HS-5 (cell line): ENCODE measurements at places on chromosomes 12 and 14.

- DNase-seq, result no peak
Observed at GRCh38 chr12:66085213-66085612, 45.3 kb downstream of the LLPH start.

DNA sequence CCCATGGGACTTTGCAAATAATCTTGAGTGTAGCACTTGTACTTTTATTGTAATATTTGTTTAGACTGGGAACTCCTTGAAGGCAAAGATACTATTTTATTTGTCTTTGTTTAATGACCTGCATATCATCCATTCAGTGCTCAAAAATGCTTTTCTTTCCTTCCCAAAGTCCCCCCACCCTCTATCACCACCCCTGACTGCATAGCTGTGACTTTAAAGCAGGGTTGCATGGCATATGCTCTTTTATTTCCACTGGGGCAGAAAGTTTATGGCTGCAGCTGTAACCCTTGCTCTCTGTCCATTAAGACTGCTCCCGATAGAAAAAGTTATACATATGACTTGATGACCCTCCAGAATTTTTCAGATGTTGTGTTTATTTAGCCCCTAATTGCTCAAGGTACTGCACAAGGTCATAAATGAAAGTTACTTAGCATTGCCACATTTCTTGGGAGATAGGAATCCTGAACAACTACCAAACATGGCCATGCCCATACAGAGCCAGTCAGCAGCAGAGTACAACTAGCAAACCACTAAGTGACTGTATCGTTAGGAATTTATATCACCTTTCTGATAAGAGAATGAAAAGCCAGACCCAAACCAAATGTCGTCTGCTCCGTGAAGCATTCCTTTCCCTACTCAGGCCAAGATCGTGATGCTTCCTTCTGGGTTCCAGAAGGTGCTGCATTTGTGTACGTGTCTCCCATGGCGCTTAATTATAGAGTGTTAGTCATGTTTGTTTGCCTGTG lies 114.3 kb downstream of the DIP2B start:
- DNase-seq, result no peak

DNA sequence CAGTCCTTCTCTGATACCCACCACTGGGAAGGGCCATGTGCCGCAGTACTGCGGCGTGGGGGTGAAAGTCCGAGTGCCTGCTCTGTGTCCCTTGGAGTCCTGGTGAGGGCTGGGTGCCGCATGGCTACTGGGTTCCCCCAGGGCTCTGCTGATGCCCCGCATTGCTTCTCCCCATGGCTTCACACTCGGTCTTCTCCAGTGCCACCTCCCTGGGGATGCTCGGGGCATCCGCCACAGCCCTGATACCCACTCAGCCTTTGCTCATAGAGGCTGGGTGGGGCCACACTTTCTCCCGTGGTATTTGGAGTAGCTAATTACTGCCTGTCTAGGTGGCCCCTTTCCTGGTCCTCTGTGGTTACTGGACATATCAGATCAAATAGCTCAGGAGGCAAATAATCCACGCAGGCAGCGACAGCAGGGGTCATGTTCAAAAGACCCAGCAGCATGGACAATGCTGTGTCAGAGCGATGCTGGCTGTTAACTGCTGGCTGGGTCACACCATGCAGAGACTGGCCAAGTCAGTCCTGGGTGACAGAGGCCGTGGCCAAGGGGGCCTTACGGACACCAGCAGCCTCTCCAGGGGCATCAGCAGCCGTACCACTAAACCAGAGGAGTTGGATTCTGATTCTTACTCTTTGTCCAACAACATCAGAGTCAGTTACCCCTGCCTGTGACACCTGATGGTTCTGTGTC lies 106.5 kb downstream of the ADGRD1 start:
- no peak for DNase-seq

DNA sequence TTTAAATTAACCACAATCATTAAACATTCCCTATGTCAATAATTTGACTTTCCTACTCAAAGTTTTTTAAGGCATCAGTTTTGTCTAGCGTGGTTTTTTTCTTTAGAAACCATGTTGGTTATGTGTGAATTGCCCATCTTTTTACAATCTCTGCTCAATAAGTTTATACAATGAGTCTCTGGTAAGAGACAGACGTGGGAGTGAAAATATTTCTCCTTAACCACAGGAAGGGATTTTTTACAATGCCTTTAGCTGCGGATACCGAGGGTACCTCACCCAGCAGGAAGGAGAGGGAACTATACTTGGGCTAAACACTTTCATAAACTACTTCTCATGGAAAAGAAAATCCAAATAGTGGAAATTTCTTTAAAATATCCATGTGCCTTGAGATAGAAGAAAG lies 191.4 kb upstream of the BCL2L14 start:
- no peak for DNase-seq

DNA sequence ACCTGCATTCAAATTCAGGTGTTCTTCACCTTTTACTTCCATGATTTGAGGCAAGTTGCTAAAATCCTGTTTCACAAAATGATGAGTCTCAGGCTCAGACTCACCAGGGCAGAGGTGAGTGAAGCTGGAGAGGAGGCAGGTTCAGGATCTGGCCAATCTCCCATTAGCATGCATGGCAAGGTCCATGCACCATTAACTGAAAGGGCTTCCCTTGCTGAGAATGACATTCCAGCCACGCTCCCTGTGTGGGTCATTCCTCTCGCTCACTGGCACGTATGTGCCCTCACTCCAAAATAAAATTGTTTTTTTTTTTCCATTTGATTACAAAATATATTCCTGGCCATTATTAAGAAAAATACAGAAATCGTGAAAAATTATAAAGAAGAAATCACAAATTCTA lies 257.6 kb downstream of the C12orf75 start:
- DNase-seq, result no peak

- DNase-seq, result no peak
Observed at GRCh38 chr12:102797528-102797927, 119.5 kb downstream of the PAH start.

DNA sequence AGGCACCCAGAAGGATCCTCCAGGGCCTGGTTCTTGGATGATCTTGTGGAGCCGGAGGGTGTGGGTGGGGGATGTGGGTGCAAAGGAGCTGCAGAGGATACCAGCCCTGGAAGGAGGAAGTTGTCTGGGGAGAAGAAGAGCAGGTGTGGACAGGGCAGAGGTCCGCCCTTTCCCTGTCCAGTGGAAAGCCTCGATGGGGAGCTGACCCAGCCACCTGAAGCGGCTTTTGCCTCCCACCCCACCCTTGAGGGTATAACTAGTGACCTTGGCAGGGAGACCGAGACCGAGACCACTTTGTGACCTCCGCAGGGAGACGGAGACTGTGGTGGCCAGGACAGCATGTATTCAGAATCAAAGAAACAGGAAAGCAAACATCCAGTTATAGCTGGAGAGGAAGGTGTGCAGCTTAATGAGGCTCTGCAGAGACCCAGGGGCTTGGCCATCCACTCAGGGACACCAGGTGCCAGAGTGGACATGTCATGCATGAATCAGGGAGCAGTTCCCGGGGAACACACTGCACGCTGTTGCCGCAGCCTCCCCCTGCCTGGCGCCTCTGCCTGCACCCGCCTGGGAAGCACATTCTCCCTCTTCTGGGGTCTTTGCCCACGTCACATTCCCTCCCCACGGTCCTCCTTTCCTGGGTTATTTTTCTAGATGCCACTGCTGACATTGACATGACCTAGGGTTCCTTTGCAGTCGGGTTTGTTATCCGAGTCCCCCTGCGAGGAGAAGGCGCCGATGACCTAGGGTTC lies 87.7 kb downstream of the ADGRD1 start:
- DNase-seq, result no peak

- no peak for DNase-seq
Observed at GRCh38 chr12:128073937-128074336, 193.0 kb upstream of the TMEM132C start.

DNA sequence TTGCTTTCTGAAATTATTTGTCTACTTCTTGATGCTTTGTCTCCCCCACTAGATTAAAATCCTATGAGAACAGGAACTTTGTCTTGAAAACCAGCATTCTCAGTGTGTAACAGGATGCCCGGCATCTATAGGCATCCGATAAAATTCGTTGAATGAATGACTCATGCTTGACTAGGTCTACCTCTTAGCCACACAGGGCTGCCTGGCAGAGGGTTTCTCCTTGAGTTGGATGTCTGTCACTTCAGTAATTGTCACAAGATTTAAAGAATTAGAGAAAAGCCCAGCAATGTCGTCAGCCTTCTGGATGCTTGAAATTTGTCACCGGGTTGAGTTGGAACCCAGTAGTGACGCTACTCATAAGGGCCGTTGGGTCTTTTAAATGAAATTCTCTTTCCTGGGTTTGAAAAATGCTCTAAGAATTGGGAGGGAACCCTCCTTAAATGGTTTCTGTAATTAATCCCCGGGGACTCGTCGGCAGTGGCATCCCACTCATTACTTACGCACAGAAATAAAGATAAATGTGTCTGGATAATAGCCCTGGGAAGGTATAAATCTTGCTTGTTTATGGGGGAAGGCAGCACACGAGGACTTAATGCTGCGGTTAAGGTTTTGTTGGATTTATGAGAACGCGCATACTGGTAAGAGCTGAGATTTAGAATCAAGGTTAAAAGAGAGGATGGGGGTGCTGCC lies 194.1 kb downstream of the AACS start:
- no peak for DNase-seq

- DNase-seq, result no peak
Observed at GRCh38 chr12:93180566-93180965, 197.2 kb upstream of the NUDT4 start.

GRCh38 chr14:90300611-90301047 lies 31.1 kb downstream of the NRDE2 start:
- DNase-seq, result no peak

DNA sequence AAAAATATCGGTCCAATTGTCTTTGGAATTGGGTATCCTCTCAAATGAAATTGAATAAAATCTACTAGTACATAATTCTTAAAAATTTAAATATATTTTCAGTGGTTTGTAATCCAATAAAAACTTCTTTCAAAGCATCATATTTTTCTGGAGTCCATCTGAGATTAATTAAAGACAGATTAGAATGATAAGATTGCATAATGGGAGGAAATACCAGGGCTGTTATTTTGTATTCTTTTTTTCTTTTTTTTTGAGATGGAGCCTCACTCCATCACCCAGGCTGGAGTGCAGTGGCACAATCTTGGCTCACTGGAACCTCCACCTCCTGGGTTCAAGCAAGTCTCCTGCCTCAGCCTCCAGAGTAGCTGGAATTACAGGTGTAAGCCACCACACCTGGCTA lies 103.8 kb downstream of the TMTC3 start:
- DNase-seq, result peak; percentile 18

DNA sequence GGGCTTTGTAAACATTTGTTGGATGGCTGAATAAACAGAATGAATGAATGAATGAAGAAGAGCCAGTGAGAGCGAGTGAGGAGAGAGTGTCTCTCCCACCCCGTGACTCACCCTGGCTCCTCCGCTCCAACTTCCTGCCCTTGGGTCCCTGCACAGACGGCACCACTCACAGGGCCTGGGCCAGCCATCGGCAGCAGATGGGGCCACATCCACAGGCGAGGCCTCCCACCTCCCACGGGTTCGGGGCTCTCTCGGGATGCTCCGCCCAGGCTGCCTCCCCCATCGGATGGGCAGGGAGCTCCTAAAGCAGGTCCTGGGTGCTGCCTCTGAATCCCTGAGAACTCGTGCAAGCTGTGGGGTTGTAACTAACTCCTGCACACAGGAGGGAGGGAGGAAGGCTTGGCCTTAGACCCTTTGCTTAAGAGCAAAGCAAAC lies 41.3 kb downstream of the CCNK start:
- DNase-seq, result no peak

DNA sequence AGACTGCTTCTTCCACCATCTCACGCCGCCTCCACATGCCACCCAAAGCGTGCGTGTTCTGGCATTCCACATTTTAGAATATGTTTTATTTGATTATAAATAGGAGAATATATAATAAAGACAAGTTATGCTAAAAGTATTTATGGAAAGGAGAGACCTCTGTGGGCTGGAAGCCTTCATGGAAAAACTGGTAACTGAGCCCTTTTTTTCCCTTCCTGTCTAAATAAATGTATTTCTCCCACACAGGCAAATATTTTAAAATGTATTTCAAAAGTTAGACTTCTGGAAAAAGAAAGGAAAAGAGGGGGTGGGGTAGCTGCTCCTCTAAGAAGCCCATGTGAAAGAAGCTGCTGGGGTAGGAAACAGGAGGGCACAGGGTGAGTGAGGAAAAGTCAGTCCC lies 16.1 kb upstream of the NR4A1 start:
- no peak for DNase-seq

- peak; percentile 82 for DNase-seq
Observed at GRCh38 chr14:36091096-36091495, 85.4 kb downstream of the PTCSC3 start.
